NCI-H2227 treated with DMSO at 0.1 percent for 48 hours (cell line): ENCODE measurements at places on chromosomes 11 and 22.
A peak's percentile ranks its signal among the peaks of the same experiment; 100 is the strongest.

DNA sequence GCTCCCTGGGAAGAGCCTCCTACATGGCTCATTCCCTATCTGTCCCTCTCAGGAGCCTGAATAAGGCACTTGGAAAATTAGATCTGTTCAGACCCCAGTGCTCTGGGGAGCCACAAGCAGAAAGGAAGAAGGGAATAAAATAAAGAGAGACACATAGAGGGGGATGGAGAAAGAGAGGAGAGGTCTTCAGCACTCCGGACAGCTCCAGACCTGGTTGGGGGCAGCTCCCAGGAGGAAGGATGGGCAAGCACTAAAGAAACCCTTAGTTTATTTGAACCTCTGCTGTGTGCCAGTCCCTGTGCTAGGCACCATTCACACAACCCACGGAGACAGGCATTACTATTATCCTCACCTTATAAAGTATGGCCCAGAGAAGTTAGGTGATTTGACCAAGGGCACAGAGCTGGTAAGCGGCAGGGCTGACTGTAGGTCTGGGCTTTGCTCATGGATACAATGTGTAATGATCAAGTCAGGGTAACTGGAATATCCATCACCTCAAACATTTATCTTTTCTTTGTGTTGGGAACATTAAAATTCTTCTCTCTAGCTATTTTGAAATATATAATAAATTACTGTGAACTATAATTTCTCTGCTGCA, 53.7 kb upstream of the LRRC32 start:
- DNase-seq, result no peak

GRCh38 chr22:20060700-20061480, 19.2 kb upstream of the DGCR8 start:
- DNase-seq, result no peak

DNA sequence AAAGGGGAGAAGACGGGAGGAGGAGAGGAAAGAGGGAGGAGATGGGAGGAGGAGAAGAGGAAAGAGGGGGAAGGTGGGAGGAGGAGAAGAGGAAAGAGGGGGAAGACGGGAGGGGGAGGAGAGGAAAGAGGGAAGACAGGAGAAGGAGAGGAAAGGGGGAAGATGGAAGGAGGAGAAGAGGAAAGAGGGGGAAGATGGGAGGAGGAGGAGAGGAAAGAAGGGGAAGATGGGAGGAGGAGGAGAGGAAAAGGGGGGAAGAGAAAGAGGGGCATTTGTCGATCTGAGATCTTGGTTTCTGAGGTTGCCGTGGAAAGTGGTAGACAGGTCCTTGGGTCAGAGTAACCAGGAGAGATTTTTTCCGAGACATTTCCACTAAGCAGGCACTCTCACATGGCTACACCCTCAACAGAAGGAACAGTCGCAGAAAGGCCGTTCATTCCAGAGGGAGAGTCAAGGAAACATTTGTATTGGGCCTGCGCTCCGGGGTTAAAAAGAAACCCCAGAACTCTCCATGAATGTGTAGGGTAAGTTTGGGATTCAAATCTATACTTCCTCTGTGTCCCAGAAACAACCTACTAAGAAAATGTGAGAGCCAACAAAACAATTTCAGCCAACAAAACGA, 39.8 kb upstream of the CARS1 start:
- DNase-seq, result no peak

GRCh38 chr11:107442715-107443215, 14.9 kb downstream of the CWF19L2 start:
- no peak for DNase-seq

DNA sequence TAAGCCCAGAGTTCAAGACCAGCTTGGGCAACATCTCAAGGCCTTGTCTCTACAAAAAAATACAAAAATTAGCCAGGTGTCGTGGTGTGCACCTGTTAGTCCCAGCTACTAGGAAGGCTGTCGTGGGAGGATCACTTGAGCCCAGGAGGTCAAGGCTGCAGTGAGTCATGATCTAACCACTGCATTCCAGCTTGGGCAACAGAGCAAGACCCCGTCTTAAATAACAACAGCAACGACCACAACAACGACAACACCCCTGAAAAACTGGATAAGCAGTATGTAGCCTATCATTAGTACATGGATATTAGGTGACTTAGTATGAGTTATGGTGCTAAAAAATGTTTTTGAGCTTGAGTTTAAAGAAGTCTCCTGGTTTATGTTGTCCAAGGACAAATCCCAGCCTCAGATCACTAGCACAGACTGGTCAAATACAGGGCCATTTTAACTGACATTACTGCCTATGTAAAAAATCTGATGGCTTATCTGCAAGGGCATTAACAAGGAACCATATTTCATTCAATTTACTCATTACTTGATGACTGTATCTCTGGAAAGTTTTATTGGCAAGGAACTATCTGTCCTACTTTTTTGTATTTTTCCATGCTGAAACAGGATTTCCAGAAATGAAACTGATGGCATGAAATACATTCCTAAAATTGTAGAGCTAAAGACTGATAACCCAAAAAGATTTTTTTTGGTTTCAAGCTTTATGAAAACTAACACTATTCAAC, 23.4 kb downstream of the C2CD3 start:
- no peak for DNase-seq

GRCh38 chr11:128328955-128329551, 258.3 kb downstream of the ETS1 start:
- DNase-seq, result no peak

DNA sequence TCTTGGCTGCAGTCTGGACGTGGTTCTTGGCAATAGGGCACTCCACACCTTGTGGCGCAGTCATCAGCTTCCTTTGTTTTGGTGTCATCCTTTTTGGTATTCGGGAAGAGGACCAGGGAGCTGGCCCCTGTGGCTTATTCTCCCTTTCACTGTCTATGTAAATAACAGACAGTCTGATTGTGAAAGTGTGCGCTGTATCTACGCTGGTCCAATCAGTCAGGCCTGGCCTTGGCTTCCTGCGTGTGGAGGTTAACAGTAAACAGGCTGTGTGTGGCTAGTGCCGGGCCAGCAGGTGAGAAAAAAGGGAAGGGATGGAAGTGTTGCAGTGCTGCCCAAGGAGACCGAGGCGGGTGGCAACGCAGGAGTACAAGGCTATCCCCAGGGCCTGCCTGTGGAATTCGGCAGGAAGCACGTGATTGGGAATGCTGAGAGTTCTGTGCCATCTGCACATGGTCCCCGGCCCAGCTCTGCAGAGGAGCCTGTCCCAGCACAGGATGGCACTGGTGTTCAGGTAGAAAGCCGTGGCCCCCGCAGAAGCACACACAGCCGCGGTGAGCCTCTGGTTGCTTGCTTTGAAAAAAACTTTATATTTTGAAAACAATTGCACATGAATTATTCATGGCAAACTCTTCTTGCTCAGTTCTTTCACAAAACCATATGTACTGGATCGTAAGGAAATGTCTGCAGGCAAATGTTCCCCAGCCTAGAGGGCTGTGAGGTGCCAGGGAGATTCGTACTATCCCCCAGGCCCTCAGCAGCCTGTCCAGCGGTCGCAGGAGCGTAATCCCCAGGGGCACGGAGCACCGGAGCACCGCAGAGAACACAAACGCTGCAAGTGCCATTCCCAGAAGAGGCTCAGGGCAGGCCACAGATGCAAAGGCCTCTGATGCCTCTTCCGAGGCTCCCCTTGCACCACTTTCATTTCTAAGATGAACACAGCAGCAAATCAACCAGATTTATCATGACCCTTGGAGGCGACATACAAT, 174.5 kb downstream of the EFCAB6 start:
- DNase-seq, result no peak

GRCh38 chr22:28464127-28464526, 215.5 kb downstream of the TTC28 start:
- DNase-seq, result no peak

- DNase-seq, result no peak
Measured at GRCh38 chr22:28120691-28121592, 201.9 kb upstream of the PITPNB start.

DNA sequence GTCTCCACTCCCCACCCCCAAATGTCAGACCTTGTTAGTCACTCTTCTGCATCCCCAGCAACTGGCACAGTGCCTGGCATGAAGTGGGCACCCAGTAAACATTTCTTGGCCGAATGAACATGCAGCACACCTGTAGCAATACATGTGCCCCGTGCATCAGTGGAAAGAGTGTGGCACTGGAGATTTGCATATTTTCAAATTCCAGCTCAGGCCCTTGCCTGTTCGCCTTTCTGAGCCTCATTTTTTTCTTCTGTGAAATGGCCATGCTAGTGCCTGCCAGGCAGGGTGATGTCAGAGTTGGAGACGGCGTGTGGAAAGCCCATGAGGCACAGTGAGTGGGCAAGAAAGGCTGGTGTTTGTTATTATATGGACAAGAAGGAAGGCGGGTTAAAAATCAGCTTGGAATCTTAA, 38.7 kb downstream of the CD82 start:
- no peak for DNase-seq

DNA sequence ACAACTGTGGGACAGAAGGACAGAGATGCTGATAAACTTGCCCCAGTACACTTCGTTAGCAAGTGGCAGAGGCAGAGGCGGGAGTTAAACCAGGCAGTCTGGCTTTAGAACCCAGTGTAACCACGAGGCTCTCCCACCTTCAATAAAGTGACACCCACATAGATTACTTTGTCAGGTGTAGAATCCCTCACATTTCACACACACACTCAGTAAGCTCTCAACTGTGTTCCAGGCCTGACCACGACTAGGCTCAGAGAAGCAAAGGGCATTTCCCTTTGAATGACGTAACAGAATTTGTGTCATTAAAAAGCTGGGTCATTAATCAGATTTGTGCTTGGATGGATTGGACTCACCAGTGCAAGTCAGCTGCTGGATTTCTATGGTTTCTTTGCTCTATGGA, 118.3 kb upstream of the RCN1 start:
- DNase-seq, result no peak

- DNase-seq, result no peak
Measured at GRCh38 chr11:71065841-71066240, 186.5 kb downstream of the SHANK2 start.

DNA sequence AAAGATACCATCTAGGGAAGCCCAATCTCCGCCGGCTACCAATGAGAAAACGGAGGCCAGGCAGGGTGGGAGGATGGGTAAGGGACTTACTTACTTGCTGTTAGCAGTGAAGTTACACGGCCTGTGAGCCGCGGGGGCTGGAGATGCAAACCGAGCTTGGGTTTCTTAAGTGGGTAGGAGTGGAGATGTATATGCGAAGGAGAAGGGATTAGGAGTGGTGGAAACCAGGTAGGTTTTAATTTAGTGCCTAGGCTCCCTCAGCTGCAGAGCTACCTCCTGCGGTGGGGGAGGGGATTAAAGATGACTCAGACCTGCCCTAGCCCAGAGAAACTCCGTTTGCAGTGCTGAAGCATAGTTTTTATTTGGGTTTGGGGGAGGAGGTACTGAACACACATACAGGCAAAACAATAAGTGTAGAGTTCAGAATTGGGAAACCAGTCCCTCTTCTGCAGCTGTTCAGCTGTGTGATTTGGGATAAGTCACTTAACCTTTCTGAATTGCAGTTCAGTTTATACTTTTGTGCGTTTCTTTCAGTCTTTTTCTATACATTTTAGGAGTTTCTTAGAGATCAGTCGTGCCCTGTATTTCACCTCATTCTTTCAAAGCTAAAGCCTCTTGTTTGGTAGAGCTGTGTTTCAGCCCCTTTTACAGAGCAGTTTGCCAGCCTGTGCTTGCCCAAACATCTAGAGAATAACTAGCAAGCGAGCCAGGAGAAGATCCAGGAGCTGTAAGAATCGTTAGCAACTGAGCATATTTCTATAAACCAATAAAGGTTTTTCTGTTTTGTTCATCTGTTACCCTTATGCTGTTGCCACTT, 596 bp upstream of the TNRC6B start:
- DNase-seq, result peak; percentile 15

DNA sequence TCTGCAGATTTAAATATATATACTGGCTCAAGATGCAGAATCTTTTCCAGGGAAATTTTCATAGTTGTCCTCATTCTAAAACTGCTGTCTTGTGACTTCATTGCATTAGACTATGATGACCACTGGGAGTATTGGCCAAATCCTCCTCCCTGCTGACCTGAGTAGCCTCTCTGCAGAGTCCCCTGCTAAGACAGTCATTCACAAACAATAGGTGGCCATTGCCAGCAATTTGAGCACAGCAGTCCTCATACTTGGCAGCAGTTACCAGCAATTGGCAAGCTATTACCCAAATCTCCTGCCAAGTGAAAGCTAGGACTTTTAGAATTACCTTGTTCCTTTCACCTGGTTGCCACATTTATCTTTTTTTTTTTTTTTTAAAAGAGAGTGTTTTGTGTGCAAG, 325.8 kb downstream of the FAT3 start:
- DNase-seq, result no peak

GRCh38 chr11:17853280-17853679, 118.7 kb downstream of the KCNC1 start:
- DNase-seq, result no peak

- no peak for DNase-seq
Measured at GRCh38 chr11:44564166-44564565, 1.3 kb upstream of the CD82 start.

DNA sequence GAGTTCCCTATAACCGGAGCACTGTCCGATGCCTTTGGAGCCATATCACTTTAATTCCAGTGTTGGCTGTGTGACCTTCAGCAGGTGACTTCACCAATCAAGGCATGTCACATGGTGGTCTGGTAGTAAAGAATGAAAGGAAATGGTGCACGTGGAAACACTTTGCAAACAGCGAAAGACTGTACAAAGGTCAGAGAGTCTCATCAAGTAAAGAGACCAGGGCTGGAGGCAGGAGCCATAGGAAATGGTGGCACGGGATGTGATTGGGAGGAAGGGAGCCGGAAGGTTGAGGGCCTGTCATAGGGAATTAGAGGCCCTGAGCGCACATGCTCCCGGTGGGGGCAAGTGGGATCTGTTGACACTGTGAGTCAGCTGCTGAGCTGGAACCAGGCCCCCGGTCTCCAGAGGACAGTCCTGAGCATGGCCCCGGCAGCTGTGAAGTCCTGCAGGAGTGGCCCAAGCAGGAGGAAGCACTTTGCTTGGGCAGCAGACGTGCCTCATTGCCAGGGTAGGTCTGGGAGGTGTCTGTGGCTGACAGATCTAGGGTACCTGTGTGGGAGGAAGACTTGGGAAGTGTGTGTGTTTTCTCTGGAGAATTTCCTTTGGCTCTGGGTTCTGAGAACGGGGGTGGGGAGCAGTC, 2.0 kb downstream of the DAGLA start:
- DNase-seq, result no peak
